IPS-NIHi11 (cell line): ENCODE measurements at places on chromosomes 12 and 14.

DNA sequence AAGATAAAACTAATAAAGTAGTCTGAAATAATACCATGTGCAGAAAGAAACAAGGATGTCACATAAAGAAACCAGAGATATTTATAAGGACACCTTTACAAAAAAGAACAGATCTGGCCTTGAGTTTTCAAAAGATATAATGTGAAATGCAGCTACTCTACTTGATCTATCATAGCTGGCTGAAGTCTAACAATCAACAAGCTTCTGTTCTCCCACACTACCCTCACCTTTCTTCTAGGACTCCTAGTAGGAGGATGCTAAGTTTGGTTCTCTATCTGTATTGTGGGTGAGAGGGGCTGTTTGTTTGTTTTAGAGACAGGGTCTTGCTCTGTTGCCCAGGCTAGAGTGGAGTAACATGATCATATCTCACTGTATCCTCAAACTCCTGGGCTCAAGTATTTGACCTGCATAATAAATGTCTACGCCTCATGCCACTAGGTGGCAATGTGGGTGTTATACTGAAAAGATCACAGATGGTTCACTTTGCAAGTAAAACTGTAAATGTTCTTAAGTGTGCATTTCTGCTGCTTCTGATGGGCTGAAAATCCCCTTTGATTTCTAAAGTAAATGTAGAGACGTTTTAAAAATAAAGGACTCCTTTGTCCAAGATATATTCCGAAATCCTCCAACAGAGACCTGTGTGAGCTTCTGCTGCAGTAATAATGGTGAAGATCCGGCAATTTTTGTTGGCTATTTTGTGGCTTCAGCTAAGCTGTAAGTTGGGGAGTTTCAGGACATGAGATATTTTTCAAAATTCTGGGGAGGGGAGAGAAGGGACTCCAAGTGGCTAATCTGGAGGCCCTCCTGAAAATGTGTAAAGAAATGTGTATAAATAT lies 269.3 kb downstream of the DAD1 start:
- peak; percentile 42 for DNase-seq

DNA sequence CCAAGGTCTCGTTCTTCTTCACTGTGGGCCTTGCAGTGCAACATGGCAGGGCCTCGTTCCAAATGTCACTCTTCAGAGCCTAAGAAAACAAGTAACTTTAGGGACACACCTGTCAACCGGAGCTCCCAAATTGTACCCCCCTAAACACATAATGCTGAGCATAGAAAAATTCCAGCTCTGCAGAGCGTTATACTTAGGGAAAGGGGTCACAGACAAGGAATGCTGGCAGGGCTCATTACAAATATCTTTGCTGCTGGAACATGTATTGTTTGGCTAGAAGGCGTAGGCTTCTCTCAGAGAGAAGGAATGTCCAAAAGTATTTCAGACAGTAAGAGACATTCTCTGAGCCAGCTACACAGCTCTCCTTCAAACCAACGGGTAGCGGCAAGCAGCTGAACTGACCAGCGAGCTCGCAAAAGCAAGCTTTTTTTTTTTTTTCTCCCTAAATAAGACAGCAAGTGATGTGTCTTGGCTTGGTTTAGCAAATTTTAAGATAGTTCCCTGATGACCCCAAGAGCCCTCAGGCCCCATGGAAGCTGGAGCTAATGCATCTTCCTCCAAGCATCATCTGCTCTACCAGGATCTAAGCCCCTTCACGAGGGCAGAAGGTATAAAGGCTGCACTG lies 24.5 kb downstream of the SSH1 start:
- DNase-seq = no peak

DNA sequence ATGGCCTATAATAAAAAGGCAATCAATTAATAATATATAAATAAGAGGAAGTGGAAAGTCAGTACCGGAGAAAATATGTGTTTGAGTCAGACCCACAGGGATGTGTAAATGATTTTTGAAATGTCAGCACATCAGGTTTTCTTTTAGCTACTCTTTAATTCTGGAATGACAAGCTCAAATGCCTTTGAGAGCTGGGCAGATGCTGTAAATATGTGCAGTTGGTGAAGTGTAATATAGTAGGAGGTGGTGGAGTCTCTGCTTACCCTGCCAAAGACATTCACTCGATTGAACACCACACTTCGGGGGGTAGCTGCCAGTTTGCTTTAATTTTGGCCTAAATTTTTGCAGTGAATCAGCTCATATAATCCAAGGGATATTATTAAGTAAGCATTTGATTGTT lies 93.0 kb downstream of the PLEKHA5 start:
- DNase-seq = no peak

DNA sequence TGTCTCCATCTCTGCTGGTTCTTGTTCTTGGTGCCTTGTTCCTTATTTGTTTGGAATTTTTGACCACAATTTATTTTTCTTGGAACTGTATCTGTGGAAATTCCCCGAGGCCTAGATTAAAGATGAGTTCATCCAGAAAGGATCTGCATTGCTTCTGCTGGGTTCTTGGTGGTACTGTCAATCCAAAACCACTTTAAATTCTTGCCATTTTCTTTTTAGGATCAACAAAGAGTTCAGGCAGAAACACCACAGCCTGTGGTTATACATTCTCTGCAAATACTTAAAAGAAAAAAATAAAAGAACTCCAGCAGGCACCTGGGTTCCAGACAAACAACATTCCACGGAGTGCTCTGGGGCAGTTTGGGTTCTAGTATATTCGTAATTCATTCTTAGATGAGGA lies 6.0 kb upstream of the VAMP1 start:
- no peak for DNase-seq

DNA sequence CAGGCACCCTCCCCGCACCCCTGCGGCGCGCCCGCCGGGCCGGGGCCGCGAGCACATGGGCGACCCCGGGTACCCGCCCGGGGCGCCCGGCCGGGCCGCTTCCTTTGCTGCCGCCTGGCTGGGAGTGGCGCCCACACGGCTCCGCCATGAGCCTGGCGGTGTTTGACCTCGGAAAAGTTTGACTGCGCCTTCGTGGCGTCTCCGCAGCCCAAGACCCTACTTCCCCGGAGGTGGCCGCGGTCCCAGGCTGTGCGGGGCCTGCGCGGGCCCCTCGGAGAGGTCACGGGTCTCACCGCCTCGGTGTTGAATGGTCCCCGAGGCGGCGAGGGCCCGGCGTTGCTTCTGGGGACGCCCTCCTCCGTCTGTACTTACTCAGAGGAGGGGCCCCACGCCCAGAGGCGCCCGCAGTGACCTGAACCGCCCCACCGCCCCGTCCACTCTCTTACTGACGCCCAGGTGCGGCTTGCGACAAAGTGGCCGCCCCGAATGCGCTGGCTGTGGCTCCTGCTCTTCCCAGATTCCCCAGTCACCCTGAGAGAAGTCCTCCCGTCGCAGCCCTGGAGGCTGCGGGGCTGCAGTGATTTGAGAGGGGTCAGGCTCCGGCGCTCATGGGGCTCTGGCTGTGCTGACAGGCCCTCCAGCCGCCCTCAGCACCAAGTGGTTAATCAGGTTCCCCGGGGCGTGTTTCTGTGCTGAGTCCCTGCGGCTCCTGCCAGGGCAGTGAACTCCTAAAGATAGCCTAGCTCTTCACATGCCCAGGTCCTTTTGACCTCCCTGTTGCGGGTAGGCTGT lies 5.8 kb downstream of the KMT5A start:
- DNase-seq = peak; percentile 64

- DNase-seq = no peak
Measured at GRCh38 chr12:78386871-78387270, 477.7 kb upstream of the SYT1 start.

- no peak for DNase-seq
Measured at GRCh38 chr12:26205941-26206340, 10.6 kb downstream of the SSPN start.

DNA sequence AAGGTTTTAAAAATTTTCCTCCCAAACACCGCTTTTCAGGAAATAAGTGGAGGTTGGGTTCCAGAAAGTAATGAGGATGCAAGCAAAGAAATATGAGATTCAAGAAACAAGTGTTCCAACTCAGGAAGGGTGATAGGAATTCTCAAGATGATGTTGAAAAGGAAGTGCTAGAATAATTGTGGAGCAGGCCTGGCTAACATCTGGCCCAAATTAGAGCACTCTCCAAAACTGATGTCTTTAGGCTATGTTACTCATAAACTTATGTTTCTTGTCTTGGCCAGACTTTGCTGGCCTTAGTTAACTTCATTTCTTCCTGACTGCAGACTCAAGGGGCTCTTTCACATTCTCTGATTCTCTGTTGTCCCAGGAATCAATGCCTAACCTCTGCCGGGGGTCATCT lies 116.3 kb downstream of the TMTC3 start:
- DNase-seq = no peak

DNA sequence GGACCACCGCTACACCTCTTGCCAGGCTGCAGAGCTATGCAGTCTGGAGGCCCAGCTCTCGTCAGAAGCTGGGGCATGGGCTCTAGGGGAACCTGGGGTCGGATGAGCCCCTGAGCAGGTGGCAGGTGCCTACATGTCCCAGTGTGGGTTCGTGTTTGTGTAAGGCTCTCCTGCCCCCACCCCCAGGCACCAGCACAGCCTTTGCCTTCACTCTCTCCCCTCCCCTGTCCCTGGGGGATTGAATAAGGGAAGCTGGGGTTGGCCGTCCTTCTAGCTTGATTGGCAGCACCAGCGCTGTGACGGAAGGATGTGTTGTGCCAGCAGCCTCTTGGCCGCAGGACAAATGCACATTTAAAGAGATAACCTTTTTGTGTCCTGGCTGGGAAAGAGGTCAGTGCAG lies 34.8 kb upstream of the TSPAN9 start:
- no peak for DNase-seq

- DNase-seq = no peak
Measured at GRCh38 chr14:31955936-31956579, 121.0 kb upstream of the ARHGAP5 start.

GRCh38 chr12:64824500-64825142 lies at the start of gene TBC1D30:
TBC1D30 (plus strand) TSS chr12:64824647; CDS start chr12:64824880, 233 bp downstream.
- DNase-seq = peak; percentile 47

GRCh38 chr14:38004610-38004879 lies 203.2 kb upstream of the SSTR1 start:
- DNase-seq = no peak

DNA sequence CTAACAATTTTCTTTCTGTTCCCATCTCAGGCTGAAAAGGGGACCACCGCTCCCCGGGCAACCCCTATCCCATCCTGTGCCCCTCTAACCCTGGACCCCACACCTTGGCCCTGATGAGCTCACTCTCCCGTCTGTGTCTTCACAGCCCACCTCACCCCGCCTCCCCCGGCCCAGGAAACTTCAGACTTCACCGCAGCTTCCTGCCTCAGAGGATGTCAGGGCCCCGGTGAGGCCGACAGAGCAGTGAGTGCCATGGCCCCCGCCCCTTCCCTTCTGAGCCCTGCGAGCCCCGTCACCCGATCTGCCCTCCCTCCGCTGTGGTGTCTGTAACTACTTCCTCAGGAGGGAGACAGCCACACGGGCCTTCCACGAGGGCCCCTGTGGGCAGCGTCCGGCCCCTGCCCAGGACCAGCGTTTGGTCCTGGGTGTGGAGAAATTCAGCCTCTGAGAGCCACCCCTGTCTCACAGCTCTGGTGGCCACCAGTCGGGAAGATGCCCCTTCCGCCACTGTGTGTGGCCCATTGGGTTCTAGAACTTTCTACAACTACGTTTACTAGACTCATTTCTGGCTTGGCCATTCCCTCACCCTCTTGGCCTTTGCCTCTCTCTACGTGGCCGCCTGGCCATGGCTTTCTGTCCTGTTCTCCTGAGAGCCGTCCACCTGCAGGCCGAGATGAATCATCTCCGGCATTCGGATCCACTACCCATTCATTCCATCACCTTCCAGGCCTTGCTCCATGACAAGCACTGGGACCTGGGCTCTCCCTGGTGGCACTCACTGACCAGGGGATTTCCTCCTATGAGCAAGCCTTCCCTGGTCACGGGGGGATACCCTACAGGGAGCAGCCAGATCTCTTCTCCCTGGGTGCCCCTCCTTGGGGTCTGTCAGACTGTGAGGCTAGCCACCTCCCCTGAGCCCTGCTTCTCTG lies 3.4 kb downstream of the RHOF start:
- no peak for DNase-seq

- peak; percentile 93 for DNase-seq
Measured at GRCh38 chr12:570435-570920, 92.8 kb downstream of the NINJ2 start.

- no peak for DNase-seq
Measured at GRCh38 chr12:65537978-65538377, 259.5 kb downstream of the MSRB3 start.

DNA sequence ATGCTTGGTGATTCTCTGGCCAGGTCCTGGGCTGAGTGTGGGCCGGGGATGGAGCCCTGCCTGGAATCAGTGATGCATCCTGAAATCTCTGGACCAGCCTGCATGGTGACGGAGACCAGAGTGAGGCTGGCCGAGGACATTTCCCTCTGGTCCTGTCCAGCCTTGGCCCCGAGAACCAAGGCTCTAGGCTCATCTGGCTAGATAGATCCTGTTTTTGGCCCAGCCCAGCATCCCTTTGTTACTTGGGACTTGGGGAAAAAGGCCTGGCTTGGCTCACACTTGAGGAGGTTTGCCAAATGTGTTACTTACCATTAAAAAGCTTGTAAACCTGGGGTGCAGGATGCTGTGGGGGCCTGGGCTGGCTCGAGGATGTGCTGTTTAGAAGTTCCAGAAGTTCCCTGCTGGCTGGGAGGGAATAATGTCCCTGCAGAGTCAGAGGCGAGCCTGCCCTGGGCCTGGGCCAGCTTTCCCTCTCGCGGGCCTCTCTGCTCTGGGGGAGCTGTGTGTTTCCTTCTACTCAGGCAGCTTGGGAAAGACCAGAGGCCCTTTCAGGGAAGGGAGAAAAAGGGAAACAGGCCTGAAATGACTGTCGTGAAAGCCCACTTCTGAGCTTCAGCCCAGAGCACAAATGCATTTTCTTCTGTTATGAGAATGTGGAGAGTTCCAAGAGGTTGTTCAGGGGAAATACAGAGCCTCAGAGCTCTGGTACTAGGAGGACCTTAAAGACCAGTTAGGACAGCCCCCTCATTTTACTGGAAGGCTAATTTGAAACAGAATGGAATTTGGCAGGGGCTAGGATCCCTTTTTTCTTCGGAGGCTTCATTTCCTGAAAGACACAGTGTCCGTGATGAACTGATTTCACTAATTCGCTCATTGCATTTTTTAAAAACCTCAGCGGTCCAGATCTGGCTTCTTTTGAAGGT lies 47.2 kb upstream of the CTDSP2 start:
- DNase-seq = peak; percentile 59
